Stimulated activated CD8-positive, alpha-beta memory T cell treated with anti-CD3 and anti-CD28 coated beads, Interleukin-4, amount 100 ng/mL, for 1 hour (primary cell): ENCODE measurements at places on chromosomes 2 and 18.

GRCh38 chr2:24675338-24675737 is 117.9 kb downstream of the PTRHD1 start:
- DNase-seq: no peak

DNA sequence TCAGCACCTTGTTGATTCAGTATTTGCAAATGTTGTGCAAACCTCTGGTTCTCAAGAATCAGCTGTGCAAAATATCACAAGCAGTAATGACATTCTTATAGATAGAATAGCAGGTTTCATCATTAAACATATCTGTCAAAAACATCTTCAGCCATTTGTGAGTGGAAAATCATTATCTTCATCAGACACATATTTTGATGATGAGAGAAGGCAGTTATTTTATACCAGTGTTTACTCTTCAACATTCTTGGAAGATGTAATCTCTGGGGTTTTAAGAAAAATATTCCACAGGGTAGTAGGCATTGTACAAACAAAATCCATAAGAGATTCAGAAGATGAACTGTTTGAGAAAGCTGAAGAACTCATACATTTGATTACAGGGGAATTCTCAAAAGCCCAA is 64.3 kb downstream of the FSIP2 start:
- no peak for DNase-seq

DNA sequence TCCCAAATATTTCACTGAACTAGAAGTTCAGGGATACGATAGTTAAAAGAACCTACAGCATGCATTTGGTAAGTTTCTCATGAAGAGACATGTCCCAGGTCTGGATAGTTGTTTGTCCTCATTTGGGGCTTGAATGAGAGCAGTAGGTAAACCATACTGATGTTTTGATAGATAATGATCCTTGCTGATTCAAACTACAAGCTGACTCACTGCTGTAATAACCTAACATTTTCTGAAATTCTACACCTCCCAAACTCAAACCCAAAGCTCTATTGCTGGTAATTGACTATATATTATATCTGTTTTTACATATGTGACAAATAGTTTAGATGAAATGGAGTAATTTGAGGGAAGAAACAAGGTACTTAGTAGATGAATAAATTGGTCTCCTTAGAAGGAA is 154.1 kb upstream of the BOD1L2 start:
- DNase-seq: no peak

DNA sequence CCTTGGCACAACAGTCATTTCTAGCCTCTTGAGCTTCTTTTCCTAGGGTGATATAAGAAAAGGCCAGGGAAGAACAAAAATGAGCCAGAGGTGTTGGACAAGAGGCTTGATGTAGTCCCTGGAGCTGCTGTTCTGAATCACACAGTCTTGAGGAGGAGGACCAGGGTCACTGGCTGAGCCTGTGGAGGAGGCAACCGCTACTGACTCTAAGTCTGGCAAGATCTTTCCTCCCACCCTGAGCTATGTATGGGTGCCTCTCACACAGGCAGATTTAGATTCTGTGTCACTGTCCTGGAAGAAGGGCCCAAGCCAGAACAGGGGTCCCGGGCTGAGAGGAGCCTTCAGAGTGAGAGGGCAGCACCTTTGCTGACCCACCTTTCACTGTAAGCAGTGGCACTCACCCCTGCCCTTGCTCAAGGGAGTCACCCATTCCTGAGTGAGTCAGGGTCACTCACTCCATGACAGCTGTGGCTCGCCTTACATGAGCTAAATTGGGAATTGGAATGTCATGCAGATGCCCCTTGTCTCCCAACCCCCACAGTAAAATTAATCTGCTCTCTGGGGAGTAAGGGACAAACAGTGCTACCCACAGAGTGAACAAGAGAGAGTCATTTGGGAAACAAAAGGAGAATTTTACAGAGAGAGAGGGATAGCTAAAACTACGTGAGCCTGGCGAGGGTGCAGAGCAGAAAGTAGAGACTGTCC is at the start of gene TRIM54:
TSS of gene TRIM54 (plus strand) at position 575 of the 705 bp plus-strand sequence. CDS start 303 bp downstream, outside the sequence.
- no peak for DNase-seq

- DNase-seq: no peak
Measured at GRCh38 chr2:207224381-207224780, 58.6 kb upstream of the KLF7 start.

- no peak for DNase-seq
Measured at GRCh38 chr2:69381337-69381737, 5.7 kb downstream of the GFPT1 start.

GRCh38 chr18:36597636-36598035 is 231.2 kb downstream of the TPGS2 start:
- DNase-seq: no peak
